Left ventricle myocardium superior (tissue), 1 donor: ENCODE measurements at places on chromosomes 16 and 17. TPM values are rescaled to one million over a fixed set of nuclear protein-coding genes. Genes with fewer than 3 reads are reported as not detected.

The ASB16 gene
- total RNA-seq: 17.0 TPM

The GSDMA gene
- total RNA-seq: 0.52 TPM

The EPX gene
- total RNA-seq: not detected

The TBC1D28 gene
- not detected for total RNA-seq

The SLC7A6OS gene
- 14.2 TPM for total RNA-seq

The EVI2B gene
- total RNA-seq: 4.4 TPM

The POLR3K gene
- total RNA-seq: 12.9 TPM

The SEZ6L2 gene
- 0.22 TPM for total RNA-seq
